Sciatic nerve (tissue), 2 donors: ENCODE measurements at places on chromosomes 5 and 9. TPM values are rescaled to one million over a fixed set of nuclear protein-coding genes. Genes with fewer than 3 reads are reported as not detected.

Gene PCDHGB3
- total RNA-seq: 9.7 TPM

Gene PRPF4
- total RNA-seq: 16.3 TPM

GRCh38 chr5:172736508-172737135 lies 34.4 kb downstream of the DUSP1 start:
- DNase-seq: no peak

DNA sequence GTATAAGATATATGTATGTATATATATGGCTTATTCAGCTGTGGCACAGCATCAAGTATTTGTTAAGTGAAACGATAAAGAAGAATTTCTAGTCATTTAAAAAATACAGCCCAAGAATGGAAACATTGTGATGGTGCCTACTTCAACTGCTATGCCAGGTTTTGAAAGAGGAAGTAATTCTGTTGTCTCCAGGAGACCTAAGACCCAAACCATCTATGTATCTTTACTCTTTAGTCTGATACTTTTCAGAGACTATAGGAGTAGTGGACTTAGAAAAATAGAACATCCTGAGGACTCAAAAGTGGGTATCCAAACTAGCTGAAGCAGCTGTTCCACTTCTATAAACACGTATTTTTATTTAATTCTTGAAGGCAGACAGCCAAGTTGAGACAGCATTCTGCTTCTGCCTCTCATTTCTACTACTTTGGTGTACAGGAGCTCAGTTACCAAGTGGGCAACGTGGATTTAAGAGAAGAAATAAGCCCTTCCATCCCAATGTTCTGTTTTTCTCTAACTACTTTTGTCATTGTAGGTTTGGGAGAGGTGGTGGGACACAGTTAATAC lies 110.7 kb downstream of the RPS23 start:
- DNase-seq: no peak

DNA sequence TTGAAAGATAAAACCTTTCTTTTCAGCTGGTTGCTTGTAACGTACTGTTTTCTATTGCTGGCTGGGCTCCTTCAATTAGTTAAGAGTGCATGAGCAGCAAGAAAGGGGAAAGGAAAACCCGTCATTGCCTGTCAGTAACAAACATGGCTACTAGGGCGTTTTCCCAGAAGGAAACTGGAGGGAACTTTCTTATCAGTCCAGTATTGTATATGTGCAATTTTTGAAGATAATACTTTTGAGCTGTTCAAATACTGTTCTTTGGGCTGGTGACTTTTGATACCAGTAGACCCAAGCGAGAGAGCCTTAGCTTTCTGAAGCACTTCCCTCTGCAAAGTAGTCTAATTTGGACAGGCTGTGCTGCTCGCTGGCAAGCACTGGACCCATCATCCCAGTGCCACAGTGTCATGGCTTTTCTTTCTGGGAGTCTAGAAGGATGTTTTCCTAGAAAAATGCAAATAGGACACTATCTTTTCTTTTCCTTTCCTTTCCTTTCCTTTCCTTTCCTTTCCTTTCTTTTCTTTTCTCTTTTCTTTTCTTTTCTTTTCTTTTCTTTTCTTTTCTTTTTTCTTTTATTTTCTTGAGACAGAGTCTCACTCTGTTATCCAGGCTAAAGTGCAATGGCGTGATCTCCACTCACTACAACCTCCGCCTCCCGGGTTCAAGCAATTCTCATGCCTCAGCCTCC lies 149.9 kb upstream of the SMIM23 start:
- DNase-seq: no peak

DNA sequence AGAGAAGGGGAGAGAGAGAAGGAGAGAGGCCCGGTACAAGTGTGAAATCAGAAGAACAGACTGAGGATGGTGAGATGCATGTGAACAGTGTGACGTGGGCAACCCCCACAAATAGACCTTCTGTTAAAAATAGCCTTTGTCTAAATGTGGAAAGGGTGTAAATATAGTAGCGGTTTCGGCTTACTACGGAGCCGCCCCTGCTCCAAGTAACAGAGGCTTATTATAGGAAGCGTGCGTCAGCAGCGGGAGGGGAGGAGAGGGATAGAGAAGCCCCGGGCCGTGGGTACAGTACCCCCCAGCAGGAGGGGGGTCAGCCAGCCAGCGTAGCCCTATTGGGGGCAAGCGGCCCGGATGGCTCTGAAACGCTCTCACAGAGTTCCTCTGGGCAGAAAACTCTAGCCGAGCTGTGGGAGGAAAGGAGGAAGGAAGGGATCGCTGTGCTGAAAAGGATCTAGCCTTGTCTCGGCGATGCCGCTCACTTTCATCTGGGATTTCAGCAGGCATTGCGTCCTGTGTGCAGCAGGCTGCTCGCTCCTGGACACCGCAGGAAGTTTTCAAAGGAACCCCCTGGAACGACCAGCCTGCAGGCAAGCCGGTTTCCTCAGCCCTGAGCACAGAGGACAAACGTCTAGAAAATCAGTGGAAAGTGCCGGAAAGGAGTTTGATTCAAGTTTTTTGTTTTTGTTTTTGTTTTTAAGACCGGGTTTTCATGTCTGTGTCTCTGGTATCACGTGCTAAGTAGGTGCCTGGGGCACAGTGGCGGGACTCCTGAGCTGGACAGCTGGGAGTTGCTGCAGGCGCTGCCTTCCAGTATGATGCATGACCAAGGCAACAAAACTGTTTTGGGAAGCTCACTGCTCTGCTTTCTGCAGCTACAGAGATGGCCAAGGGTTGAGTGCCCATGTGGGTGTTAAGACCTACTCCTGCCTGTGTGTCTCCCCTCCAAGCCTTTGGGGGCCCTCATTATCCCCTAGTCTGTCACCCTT lies 146.6 kb downstream of the SEC61B start:
- DNase-seq: peak; percentile 81

- no peak for DNase-seq
These were observed 16.3 kb downstream of the NMRK1 start for GRCh38 chr9:75071530-75072122.

DNA sequence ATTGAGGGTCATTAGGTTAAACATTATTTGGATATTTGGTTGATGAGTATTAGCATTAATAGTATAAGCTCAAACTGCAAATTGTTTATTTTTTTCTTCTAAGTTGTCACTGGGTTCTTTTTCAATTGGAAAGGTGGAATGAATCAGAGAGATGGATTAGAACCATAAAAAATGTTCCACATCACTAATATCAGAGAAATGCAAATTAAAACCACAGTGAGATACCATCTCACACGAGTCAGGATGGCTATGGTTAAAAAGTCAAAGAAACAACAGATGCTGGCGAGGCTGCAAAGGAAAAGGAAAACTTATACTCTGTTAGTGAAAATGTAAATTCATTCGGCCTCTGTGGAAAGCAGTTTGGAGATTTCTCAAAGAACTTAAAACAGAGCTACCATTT lies 122.8 kb downstream of the CCDC192 start:
- DNase-seq: no peak

Gene TAF11L10
- not detected for total RNA-seq

GRCh38 chr9:99445371-99445891 lies 223.3 kb downstream of the SEC61B start:
- DNase-seq: no peak

Gene PRRT1B
- total RNA-seq: not detected

Gene C7
- 37.4 TPM for total RNA-seq

Gene SLC9A3
- 12.3 TPM for total RNA-seq

Gene IFNA21
- total RNA-seq: not detected

DNA sequence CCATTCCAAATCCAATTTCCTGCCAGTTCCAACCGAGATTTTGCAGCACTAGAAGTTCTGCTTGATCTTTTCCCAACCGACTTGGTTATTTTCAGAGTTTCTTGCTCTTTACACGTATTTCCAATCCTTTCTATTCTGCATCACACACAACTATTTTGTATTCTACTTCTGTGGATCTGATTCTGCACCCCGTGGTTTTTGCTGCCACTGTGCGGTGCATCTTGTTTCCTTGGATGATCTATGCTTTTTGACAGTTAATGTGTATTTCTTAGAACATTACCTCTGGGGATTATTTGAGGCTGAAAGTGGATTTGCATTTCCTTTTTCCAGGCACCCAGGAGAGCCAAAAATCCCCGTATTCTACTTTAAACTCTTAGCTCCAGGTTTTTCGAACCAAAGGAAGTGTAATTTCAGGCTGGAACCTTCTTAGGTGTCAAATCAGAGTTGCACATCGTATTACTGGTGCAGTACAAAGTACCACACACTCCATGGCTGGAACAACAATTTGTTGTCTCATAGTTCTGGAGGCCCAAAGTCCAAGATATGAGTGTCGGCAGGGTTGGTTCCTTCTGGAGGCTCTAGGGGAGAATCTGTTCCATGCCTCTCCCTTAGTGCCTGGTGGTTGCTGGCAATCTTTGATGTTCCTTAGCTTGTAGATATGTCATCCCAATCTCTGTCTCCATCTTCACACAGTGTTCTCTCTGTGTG lies 14.7 kb upstream of the SARDH start:
- DNase-seq: no peak

- DNase-seq: no peak
These were observed 52.8 kb downstream of the TTC1 start for GRCh38 chr5:160061770-160062169.

- DNase-seq: no peak
These were observed 109.7 kb upstream of the LHFPL2 start for GRCh38 chr5:78758169-78758839.

Gene SAPCD2
- total RNA-seq: 0.36 TPM

Gene ADAMTS19
- 0.27 TPM for total RNA-seq
